ENCODE measurements at places on chromosomes 11 and 22. TPM values are rescaled to one million over a fixed set of nuclear protein-coding genes. Genes with fewer than 3 reads are reported as not detected.

The OR10A3 gene
- not detected for total RNA-seq

The DERL3 gene
- 1.7 TPM for total RNA-seq

The SOX6 gene
- total RNA-seq, result not detected

The PLAAT2 gene
- not detected for total RNA-seq

The POU2AF1 gene
- 7.2 TPM for total RNA-seq

The ANGPTL5 gene
- total RNA-seq, result not detected

The ZNF280B gene
- 2.6 TPM for total RNA-seq

The MMP13 gene
- total RNA-seq, result not detected

The SCGB1D1 gene
- not detected for total RNA-seq

The SLC43A3 gene
- total RNA-seq, result 14.5 TPM

The TRIM51G gene
- not detected for total RNA-seq

The RTN4RL2 gene
- not detected for total RNA-seq

The CARNS1 gene
- 18.5 TPM for total RNA-seq

The NCR3LG1 gene
- total RNA-seq, result 5.5 TPM

The RRAS2 gene
- 16.0 TPM for total RNA-seq

The PTPRCAP gene
- total RNA-seq, result 212 TPM

DNA sequence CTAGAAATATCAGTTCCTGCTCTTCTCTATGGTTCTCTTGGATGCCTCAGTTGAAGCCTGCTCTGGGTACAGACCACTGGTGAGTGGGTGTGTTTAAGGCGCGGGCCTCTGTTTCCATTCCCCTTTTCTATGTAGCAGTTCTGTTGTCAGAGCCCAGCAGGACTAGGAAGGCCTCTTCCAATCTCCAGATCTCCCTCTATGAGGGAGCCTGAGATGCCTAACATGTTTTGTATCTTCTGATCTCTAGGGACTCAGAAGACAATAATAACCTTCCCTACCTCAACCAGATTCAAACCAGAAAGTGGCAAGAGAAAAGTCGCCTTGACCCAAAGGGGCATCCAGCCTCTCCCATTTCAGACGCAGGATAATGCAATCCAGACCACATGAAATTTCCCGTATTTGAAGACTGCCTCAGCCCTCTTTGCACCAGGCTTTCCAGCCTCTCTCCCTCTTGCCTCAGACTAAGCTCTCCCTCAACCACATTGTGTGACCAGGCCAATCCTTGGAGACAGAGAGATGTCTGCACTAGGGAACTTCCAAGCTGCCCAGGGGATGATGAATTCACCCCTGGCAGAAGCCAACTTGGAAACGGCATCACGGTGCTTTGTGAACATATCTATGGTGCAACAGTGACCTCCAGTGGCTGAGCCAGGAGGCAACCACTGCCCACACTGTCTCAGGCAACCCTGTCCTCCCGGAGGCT, 150.1 kb upstream of the UBASH3B start:
- DNase-seq, result peak; percentile 63
- no peaks in the 10 kb centered on the region for H3K4me1 ChIP-seq
- H3K4me3 ChIP-seq, result no peak overlapping the region
- no peaks in the 10 kb centered on the region for H3K36me3 ChIP-seq

- no peaks in the 10 kb centered on the region for H3K27me3 ChIP-seq
- no peak overlapping the region for H3K4me3 ChIP-seq
- H3K4me1 ChIP-seq, result peaks cover 24% of the 10 kb centered on the region
- H3K36me3 ChIP-seq, result no peaks in the 10 kb centered on the region
- DNase-seq, result no peak
- H3K27ac ChIP-seq, result no peak overlapping the region
These were observed 5.4 kb downstream of the PAK1 start for GRCh38 chr11:77468527-77468926.

- DNase-seq, result no peak
- no peak overlapping the region for H3K4me3 ChIP-seq
- no peak overlapping the region for H3K27ac ChIP-seq
These were observed 75.7 kb upstream of the ANO1 start for GRCh38 chr11:70002433-70002832.

- no peak for DNase-seq
- H3K36me3 ChIP-seq, result no peaks in the 10 kb centered on the region
- peak overlapping the region; percentile 82 for H3K4me3 ChIP-seq
- peaks cover 8% of the 10 kb centered on the region for H3K27me3 ChIP-seq
These were observed 758 bp downstream of the MCAM start for GRCh38 chr11:119316016-119316728.

GRCh38 chr22:20741634-20742581, 32.0 kb upstream of the SERPIND1 start:
- no peaks in the 10 kb centered on the region for H3K4me1 ChIP-seq
- peaks cover 5% of the 10 kb centered on the region for H3K36me3 ChIP-seq
- H3K4me3 ChIP-seq, result no peak overlapping the region
- peak; percentile 46 for DNase-seq

- no peak overlapping the region for H3K27ac ChIP-seq
- no peak for DNase-seq
- no peaks in the 10 kb centered on the region for H3K36me3 ChIP-seq
- no peaks in the 10 kb centered on the region for H3K4me1 ChIP-seq
- H3K4me3 ChIP-seq, result no peak overlapping the region
These were observed 14.1 kb downstream of the ANKK1 start for GRCh38 chr11:113401718-113402117.

- peaks cover 22% of the 10 kb centered on the region for H3K36me3 ChIP-seq
- no peak overlapping the region for H3K27ac ChIP-seq
- no peak overlapping the region for H3K4me3 ChIP-seq
- H3K4me1 ChIP-seq, result peaks cover 12% of the 10 kb centered on the region
These were observed 43.9 kb upstream of the PARVG start for GRCh38 chr22:44136786-44137185.

DNA sequence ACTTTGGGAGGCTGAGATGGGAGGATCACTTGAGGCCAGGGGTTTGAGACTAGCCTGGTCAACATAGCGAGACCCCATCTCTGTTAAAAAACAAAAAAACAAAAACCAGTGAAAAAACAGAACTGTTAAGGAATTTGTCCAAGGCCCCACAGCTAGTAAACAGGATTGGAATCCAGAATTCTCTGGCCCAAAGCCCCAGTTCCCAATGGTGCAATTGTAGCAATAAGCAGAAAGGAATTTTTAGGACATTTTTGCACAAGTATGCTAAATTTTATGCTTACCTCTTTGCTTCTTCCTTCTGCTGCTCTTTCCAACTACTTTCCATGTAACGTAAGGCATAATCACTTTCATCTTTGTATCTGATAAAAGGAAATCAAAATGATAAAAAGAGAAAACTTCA, 11.6 kb downstream of the MISFA start:
- H3K4me3 ChIP-seq, result no peak overlapping the region
- H3K27ac ChIP-seq, result no peak overlapping the region
- peaks cover 8% of the 10 kb centered on the region for H3K4me1 ChIP-seq
- peaks cover 33% of the 10 kb centered on the region for H3K36me3 ChIP-seq
- no peak for DNase-seq

- peak overlapping the region; percentile 52 for H3K4me3 ChIP-seq
- H3K27me3 ChIP-seq, result no peaks in the 10 kb centered on the region
- peaks cover 15% of the 10 kb centered on the region for H3K4me1 ChIP-seq
These were observed 24.0 kb downstream of the PISD start for GRCh38 chr22:31637891-31638618.

DNA sequence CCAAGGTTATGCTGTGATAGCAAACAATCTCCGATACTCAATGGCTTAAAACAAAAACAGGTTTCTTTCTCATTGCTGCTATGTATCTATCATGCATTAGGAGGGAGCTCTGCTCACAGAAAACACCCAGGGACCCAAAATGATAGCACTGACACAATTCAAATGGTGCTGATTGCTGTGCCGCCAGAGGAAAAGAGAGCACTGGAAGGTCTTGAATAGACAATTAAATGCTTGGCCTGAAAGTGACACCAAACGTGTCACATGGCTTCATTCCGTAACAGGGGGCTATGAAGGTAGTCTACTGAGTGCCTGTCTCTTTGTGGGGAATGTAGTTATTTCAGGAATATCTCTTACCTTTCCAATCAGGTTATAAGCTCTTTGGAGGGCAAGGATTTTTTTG, 94.2 kb downstream of the FAR1 start:
- H3K4me1 ChIP-seq, result no peaks in the 10 kb centered on the region
- no peaks in the 10 kb centered on the region for H3K36me3 ChIP-seq
- no peak overlapping the region for H3K27ac ChIP-seq
- H3K27me3 ChIP-seq, result no peaks in the 10 kb centered on the region
- no peak overlapping the region for H3K4me3 ChIP-seq
- DNase-seq, result no peak

- DNase-seq, result no peak
- H3K27ac ChIP-seq, result no peak overlapping the region
- H3K4me3 ChIP-seq, result no peak overlapping the region
- H3K36me3 ChIP-seq, result no peaks in the 10 kb centered on the region
These were observed 51.7 kb upstream of the PRODH start for GRCh38 chr22:18987765-18988164.

GRCh38 chr11:115990004-115990447, 485.8 kb upstream of the CADM1 start:
- H3K4me3 ChIP-seq, result no peak overlapping the region
- no peaks in the 10 kb centered on the region for H3K36me3 ChIP-seq
- H3K4me1 ChIP-seq, result no peaks in the 10 kb centered on the region
- H3K27me3 ChIP-seq, result peaks cover 7% of the 10 kb centered on the region
- no peak for DNase-seq

DNA sequence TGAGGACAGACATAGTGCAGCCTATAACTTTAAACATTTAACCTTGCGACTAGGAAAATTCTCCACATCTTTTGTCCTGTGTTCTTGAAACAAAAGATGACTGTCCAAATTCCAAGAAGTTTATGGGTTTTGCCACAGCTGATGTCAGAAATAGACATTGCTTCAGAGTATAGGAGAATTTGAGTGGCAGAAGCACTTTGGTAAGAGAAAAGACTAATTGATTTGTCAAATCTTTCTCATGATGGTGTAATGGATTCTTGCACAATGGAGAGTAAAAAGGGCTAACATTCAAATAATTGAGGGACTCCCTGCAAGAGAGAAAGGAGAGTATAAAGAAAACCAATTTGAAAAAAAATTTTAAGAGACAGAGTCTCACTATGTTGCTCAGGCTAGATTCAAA, 25.3 kb downstream of the C11orf58 start:
- H3K4me3 ChIP-seq, result no peak overlapping the region
- H3K4me1 ChIP-seq, result peaks cover 16% of the 10 kb centered on the region
- no peak for DNase-seq
- peaks cover 4% of the 10 kb centered on the region for H3K36me3 ChIP-seq
